ENCODE measurements at places on chromosomes 3 and 15. TPM values are rescaled to one million over a fixed set of nuclear protein-coding genes. Genes with fewer than 3 reads are reported as not detected.

The INKA1 gene
- total RNA-seq = 6.6 TPM

The NR1I2 gene
- total RNA-seq = 0.10 TPM

The C3orf49 gene
- total RNA-seq = not detected

The SNX22 gene
- total RNA-seq = 0.99 TPM

The DOCK3 gene
- 0.89 TPM for total RNA-seq

- no peak for DNase-seq
Observed at GRCh38 chr15:38684440-38685010, 119.9 kb upstream of the RASGRP1 start.

GRCh38 chr15:39554746-39555387, 26.0 kb upstream of the THBS1 start:
- DNase-seq = no peak

- no peak for DNase-seq
Observed at GRCh38 chr15:75930866-75931265, 27.2 kb downstream of the FBXO22 start.

DNA sequence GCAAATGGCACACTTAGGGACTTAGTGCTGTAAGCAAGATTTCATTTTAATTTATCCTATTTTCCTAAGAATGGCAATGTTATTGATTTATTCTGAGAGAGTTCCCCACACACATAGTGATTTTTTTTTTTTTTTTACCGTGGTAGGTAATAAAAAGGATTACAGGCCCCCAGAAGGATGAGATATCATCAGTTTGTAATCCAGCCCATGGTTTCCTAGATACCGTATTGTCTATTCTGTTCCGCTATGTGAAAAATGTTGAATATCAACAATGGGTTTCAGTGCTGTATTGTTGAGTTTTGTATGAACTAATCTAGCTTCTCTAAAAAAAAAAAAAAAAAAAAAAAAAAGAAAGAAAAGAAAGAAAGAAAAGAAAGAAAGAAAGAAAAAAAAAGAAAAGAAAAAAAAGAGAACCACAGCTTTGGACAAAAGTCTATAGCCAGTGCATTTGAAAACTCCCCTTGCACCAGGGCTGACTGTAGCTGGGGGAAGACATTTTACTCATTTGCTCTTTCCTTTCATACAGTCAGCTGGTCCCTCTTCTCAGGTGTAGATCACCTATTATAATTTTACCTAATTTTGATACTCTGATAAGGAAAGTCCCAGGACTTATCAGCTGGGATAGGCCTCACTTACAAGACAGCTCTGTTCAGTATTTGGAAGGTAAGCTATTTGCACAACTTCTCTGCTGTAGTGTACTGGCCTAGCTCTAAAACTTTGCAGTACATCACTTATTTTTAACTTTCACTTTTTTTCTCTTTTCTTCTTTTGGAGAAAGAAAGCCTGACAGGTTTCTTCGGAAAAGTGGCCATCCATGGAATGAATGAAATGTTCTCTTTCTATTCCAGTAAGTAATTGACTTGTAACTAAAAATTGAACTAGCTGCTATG, 101.4 kb upstream of the SOX2 start:
- no peak for DNase-seq

GRCh38 chr3:112671930-112672715, 31.2 kb upstream of the CCDC80 start:
- no peak for DNase-seq

DNA sequence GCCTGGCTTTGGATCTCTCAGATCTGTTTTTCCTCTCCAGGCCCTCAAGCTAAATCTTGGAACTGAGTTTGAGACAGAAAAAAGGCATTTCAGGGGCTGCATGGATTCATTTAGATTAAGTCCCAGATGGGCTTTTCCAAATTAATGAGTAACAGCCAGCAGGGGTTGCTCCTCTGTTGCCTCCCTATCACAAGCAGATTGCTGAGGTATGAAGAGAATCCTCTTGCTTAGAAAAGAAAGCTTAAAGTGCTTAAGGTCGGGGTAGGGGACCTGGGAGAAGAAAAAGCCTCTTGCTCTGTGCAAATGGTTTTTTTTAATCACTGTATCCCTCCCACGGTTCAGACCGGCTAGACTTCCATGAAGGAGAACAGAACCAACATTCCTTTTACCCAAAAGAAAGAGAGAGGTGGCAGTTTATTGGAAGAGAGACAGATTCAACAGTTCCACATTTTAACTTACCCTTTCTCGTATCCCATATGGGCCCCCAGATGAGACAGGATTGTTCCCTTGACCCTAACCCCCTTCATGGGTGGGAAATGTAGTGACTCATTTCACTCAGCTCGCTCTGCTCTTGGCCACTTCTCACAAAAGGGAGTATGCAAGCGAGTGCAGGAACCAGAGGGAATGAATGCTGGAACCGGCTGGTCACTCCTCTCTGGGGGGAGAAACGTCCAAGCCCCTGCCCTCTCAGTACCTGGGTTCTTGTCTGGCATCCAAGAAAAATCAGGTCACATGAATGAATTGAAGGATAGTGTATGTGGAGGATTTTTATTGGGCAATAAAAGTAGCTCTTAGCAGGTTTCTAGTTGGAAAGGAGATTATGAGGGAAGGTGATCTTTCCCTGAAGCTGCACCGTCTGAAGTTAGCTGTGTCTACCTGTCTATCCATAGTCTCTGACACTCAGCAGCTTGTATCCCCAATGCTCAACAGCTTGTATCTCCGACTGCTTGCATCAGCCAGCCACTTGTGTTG, 745.2 kb downstream of the SI start:
- peak; percentile 48 for DNase-seq

DNA sequence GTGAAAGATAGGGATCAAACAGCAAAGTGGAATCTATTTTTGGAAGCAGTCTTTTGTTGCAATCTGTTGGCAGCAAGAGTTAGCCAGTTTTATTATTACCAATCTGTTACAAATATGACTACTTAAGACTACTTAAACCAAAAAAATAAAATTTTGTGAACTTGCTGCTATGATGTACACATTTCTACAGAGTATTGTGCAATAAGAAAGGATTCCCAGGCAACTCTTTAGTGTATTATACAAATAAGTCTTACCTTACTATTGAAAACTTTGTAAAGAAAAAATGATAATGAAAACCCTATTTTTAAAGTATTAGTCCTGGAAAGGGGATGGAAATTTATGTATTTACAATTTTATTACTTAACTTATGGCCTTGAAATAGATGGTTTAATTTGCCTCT, 44.7 kb downstream of the CADM2 start:
- no peak for DNase-seq

Data from skin of body (tissue), 3 donors.